ENCODE measurements at places on chromosomes 7 and 10. TPM values are rescaled to one million over a fixed set of nuclear protein-coding genes. Genes with fewer than 3 reads are reported as not detected.

Gene HOXA1
- 0.49 TPM for total RNA-seq

Gene UCN3
- total RNA-seq: not detected

Gene GIMAP1
- 26.7 TPM for total RNA-seq

Gene IL15RA
- 6.8 TPM for total RNA-seq

Gene UBE2H
- 42.3 TPM for total RNA-seq

Gene AOAH
- not detected for total RNA-seq

Gene DGKI
- total RNA-seq: 0.65 TPM

Gene ENTPD7
- total RNA-seq: 8.6 TPM

Gene ANKRD30A
- not detected for total RNA-seq

Gene CLRN3
- total RNA-seq: not detected

Gene ASZ1
- not detected for total RNA-seq

Gene LIPF
- not detected for total RNA-seq

Gene ITPRID1
- not detected for total RNA-seq

Gene SKIDA1
- 0.97 TPM for total RNA-seq

Gene ERLIN1
- 41.7 TPM for total RNA-seq

Gene PRLHR
- total RNA-seq: not detected

Gene CUL2
- 19.9 TPM for total RNA-seq

Gene KCND2
- 0.16 TPM for total RNA-seq

Gene AKR1C8
- 0.16 TPM for total RNA-seq

Gene SFTPA1
- not detected for total RNA-seq

Gene ERVW-1
- not detected for total RNA-seq

Gene SPDYE9
- total RNA-seq: not detected

Gene RINT1
- 12.7 TPM for total RNA-seq
